ENCODE measurements at places on chromosomes 2 and 18. TPM values are rescaled to one million over a fixed set of nuclear protein-coding genes. Genes with fewer than 3 reads are reported as not detected.

DNA sequence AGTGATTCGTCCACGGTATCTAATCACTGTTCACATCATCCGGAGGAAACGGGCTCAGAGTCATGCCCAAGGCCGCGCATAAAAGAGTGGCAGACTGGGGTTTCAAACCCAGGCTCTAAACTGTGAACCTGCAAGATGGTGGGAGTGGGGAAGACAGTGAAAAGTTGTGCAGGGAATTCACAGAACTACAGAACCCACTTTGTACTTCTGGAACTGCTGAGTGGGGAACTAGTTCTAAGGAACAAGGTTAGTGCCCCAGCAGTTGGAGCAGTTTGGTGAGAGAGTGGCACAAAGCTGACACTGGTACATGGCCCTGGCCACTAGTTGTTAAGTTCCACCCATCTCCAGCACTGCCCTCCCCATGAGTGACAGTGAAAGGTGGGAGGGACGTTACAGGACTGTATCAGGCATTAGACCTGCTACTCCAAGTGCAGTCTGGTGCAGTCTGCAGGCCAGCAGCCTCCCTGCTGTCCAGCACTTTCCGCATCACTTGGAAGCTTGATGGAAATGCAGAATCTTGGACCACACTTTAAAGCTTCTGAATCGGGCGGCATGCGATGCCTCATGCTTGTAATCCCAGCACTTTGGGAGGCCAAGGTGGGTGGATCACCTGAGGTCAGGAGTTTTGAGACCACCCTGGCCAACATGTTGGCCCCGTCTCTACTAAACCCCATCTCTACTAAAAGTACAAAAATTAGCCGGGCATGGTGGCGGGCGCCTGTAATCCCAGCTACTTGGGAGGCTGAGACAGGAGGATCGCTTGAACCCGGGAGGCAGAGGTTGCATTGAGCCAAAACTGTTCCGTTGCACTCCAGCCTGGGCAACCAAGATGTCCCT, 47.3 kb downstream of the C2orf42 start:
- DNase-seq, result no peak

- DNase-seq, result no peak
Observed at GRCh38 chr2:133849341-133849740, 281.1 kb upstream of the NCKAP5 start.

DNA sequence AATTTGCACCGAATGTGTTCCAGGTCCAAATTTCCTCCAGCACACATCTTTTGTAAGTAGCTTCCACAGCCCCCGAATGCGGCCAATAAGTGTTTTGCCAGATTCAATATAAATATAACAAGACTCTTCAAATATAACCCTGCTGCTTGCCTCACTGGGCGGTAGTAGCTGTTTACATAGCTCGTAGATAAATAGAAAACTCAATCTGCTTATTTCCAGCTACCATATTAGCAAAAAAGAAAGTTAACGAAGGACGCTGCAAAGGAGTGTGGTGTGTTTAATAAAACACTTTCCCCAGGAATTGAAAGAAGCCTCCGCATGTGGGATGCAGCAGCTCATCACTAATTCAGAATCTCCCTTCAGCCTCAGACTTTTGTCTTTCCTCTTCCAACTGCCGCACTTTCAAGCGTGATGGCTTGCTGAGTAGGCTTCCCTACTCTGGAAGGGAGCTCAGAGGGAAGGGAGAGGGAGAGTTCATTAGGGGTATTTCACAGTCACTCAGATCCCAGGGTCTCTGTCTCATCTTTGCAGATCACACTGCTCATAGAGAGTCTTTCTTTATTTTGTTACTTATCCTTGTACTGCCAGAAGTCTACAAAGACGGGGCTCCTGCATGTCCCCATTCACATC, 367.0 kb downstream of the RND3 start:
- no peak for DNase-seq

DNA sequence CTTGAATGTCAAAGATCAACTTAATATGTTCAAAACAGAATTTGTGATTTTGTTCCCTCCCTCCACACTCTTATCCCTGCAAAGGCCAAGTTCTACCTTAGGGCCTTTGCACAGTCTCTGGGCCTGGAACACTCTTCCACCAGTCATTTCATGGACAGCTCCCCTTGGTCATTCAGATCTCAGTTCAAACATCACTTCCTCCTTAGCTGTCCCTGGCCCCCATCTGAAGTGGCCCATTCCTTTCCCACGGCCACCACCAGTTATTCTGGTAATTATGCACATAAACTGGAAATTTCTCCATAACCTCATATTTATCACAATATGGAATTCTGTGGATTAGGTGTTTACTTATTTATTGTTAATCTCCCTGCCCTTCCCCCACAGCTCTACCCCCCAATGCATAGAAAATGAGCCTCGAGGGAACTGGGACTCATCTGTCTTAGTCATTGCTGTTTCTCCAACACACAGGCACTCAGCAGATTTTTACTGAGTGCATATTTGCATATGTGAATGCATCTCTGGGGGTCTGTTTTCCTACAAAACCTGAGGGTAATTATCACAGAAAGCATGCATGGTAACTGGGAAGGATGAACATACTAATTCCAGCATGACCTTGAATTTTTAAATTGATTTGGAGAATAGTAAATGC, 35.5 kb upstream of the SPTBN1 start:
- DNase-seq, result no peak

The MYO7B gene
- total RNA-seq, result 5.0 TPM

DNA sequence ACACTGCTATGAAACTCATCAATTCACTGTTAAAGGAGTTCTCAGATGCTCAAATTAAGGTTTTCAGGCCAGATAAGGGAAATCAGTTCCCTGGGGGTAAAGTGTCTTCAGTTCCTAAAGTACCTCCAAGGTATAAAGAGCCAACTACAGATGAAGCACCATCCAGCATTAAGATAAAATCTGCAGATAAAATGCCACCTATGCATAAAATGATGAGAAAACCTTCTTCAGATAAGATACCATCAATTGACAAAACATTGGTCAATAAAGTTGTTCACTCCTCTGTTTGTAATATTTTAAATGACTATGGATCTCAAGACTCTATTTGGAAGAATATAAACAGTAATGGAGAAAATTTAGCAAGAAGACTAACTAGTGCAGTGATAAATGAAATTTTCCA, 68.2 kb downstream of the FSIP2 start:
- no peak for DNase-seq

DNA sequence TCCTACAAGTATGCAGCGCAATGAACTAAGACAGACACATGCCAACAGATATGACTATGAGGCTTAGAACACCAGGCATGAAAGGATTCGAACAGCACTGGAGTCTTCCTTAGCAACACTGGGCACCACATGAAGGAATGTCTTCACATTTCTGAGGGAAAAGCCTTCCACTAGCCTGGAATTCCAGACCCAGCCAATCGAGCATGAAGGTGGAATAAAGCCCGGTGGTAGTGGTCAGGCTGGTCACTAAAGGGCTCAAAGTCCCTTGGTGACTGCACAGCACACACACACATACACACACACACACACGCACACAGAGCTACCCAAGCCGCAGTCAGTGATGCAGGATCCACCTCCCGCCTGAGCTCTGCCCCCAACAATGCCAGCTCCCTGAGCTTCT, 19.7 kb upstream of the SFXN5 start:
- no peak for DNase-seq

The SLC14A1 gene
- 2.4 TPM for total RNA-seq

DNA sequence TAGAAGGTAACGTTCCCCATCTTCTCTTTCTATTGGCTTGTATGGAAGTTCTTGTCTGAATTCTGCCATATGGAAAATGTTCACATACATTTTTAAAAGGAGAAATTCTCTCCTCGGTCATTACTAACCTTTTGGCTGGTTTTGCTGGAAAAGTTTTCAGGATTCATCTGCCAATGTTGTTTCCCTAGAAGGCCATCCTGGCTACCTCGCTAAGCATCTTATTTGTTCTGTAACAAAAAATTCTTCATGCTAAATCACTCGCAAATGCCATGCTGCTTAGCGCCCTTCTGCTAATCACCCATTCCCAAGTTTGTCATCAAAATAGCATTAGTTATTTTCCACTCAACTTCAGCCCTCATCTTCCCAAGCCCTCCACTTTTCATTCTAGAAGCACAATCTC, 262.0 kb downstream of the SLC8A1 start:
- DNase-seq, result no peak

The CHRNG gene
- total RNA-seq, result 0.87 TPM

GRCh38 chr2:201059961-201060755, 11.3 kb downstream of the HYCC2 start:
- no peak for DNase-seq

GRCh38 chr18:7926526-7926925, 359.4 kb downstream of the PTPRM start:
- no peak for DNase-seq

The TMEM169 gene
- 2.1 TPM for total RNA-seq

DNA sequence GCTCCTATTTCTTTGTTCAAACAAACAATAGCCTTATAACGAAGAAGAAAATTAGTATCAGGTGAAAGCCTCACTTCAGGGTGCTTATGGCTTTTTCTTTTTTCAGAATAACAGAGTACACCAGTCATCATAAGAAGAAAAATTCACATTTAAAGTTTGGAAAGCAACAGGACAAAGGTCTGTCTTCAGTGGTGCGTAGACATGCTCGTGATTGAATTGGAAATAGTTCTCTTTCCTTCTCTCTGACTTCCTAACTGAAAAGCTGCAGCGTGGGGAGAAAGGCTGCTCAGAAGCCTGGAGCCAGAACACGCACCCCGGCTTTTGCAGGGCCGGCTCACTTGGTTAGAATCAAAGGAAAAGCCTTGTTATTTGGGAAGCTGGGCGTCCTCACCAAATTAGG, 127.6 kb upstream of the ZNF516 start:
- no peak for DNase-seq

The G6PC2 gene
- 2.8 TPM for total RNA-seq

DNA sequence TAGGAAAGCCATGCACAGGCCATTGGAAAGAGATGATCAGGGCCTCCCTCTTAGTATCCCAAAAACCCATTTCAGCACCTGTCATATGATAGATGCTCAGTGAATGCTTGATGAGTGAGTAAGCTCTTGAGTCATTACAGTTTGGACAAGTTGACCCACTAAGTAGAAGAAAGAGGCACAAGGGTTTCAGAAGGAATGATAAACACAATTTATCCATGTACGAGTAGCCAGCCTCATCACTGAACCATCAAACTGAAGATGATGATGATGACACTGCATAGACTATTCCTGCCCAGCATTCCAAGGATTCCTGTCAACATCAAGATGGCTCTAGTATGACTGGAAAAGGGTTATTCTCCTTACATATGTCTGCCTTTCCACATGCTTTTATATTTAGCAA, 596.0 kb downstream of the BCL11A start:
- no peak for DNase-seq

- DNase-seq, result no peak
Observed at GRCh38 chr18:59267503-59268126, 5.6 kb downstream of the RAX start.

- DNase-seq, result no peak
Observed at GRCh38 chr2:233563663-233564430, 2.7 kb downstream of the USP40 start.

The SLC5A7 gene
- 0.36 TPM for total RNA-seq

- no peak for DNase-seq
Observed at GRCh38 chr2:50492477-50492851, 539.5 kb downstream of the NRXN1 start.

GRCh38 chr2:119252186-119253113, 28.8 kb downstream of the STEAP3 start:
- DNase-seq, result no peak

- DNase-seq, result no peak
Observed at GRCh38 chr2:20018601-20019152, 6.2 kb upstream of the MATN3 start.

The AQP12A gene
- total RNA-seq, result 0.97 TPM

DNA sequence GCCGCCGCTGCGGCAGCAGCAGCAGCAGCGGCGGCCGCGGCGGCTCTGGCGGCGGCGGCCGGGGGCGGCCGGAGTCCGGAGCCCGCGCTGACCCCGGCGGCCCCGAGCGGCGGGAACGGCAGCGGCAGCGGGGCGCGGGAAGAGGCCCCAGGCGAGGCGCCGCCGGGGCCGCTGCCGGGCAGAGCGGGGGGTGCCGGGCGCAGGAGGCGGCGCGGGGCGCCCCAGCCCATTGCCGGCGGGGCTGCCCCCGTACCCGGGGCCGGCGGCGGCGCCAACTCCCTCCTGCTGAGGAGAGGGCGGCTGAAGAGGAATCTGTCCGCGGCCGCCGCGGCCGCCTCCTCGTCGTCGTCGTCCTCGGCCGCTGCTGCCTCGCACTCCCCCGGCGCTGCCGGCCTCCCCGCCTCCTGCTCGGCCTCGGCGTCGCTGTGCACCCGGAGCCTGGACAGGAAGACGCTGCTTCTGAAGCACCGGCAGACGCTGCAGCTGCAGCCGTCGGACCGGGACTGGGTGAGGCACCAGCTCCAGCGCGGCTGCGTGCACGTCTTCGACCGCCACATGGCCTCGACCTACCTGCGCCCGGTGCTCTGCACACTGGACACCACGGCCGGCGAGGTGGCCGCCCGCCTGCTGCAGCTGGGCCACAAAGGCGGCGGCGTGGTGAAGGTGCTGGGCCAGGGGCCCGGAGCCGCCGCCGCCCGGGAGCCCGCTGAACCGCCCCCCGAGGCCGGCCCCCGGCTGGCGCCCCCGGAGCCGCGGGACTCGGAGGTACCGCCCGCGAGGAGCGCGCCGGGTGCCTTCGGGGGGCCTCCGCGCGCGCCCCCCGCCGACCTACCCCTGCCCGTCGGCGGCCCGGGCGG, 646 bp downstream of the PHLPP1 start:
- DNase-seq, result peak; percentile 79

- DNase-seq, result no peak
Observed at GRCh38 chr2:218418717-218419458, at the start of gene VIL1. Gene VIL1, plus strand, starts transcription at chr2:218419123. Its CDS starts 4,656 bp downstream, at chr2:218423779.

DNA sequence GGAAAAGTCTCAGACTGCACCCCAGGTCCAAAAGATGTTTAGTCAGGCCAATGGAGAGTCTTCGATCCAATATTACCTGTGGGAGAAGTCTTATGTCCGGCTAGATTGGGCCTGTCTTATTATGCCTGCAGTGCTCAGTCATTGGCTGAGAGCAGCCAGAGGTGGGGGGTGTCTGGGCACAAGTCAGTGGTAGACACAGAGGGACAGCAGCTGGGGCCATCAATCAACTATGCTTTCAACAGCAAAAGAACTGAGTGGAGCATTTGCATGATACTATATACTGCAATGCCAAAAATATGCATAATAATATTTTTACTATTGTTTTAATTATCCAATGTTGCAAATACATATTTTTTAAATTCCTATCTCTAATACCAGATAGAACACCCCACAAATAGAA, 298.6 kb upstream of the CDH20 start:
- no peak for DNase-seq

The RTP5 gene
- not detected for total RNA-seq

- no peak for DNase-seq
Observed at GRCh38 chr2:112839407-112840067, 3.0 kb upstream of the IL1B start.

The SLC4A5 gene
- 6.4 TPM for total RNA-seq

DNA sequence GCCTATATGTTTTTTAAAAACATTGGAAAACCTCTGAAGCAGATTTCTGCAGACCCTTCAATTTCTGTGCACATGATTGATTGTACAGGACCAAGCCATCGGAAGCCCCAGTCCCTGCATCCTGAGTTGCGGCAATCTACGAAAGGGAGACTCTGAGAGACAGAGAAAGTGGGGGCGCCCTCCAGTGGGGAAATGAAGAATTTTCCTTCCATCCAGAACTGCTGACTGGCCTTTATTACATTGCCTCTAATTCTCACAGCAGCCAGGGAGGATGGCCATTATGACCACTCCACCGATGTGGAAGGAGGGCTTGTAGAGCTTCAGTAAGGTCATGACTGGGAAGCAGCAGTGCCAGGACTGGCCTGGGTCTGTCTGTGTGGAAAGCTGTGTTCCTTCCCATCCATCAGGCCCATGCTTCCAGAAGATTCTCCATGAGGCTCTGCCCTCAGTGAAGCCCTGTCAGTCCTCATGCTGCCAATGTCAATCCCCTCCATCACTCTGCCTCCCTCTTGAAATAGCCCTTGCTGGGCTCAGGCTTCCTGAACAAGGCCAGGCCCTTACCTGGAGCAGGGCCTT, 20.0 kb upstream of the RESP18 start:
- DNase-seq, result no peak

Measured in type B pancreatic cell (in vitro differentiated cells).